Right forelimb (tissue), 1 donor: ENCODE measurements at places on chromosomes 12 and 14.
A peak's percentile ranks its signal among the peaks of the same experiment; 100 is the strongest.

- no peak for DNase-seq
Observed at GRCh38 chr12:130137040-130138018, 24.9 kb upstream of the FZD10 start.

GRCh38 chr12:25780771-25781170, 177.7 kb upstream of the RASSF8 start:
- no peak for DNase-seq

DNA sequence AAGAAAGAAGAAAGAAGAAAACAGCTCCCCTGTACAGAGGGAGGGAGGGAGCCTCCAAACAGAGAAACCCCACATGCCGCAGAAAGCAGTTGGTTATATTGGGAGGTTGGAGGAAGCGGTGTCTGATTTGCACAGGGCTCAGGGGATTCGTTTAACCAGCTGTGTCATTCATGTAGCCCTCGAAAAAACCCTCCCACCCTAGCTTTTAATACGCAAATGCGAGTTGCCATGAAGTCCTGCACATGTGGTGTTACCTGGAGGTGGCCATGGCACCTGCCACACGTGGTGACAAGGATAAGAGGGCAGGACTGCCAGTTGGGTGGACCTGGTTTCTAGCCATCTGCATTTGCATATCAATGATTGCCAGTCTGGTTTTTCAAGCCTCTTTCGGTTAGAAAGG, 40.9 kb downstream of the TMEM30B start:
- no peak for DNase-seq

- no peak for DNase-seq
Observed at GRCh38 chr12:65121956-65122469, 908 bp upstream of the WIF1 start.

DNA sequence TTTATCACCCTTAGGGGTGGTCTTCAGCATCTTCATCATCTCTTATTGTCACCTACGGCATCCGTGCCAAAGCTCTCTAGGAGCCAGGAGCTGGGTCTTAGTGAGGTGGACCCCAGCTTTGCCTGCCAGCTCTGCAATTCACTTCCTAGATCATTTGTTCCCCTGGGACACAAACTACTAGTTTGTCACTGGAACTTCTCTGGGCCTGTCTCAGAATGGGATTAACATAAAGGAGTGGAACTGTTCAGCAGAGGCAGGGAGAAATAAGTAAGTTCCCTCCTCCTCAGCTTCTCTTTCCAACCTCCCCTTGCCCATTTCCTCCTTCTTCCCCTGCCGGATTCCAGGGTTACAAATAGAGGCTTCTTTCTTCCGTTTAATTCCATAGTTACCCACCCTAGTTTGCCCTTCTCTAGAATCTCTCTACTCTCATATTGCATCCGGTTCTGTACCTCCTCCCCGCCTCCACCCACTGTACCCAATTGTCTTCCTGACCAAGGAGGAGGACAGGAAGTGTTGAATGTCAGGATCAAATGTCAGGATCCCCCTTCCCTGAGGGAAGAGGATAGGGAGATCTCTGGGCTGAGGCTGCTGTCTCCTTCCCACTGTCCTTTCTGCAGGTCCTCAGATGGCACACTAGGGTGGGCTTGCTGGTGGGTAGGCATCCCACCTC, 25.0 kb downstream of the LARP4 start:
- DNase-seq = no peak

- no peak for DNase-seq
Observed at GRCh38 chr14:63345826-63346225, 27.1 kb upstream of the GPHB5 start.

- no peak for DNase-seq
Observed at GRCh38 chr14:65847075-65847847, 434.7 kb downstream of the FUT8 start.

DNA sequence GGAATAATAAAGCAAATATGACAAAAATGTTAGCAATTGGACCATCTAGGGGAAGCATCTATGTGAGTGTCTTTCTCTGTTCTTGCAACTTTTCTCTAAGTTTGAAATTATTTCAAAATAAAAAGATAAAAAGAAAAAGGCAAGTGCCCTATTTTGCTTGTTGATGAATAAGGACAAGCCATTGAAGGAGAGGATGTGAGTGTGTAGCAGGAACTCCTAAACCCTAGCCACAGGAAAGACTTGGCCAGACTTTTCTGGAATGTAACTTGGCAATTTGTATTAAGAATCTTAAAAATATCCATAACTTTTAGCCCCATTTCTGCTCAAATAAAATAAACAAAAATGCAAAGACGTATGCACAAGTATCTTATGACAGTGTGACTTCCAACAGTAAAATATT, 279.4 kb downstream of the CACNA1C start:
- no peak for DNase-seq

DNA sequence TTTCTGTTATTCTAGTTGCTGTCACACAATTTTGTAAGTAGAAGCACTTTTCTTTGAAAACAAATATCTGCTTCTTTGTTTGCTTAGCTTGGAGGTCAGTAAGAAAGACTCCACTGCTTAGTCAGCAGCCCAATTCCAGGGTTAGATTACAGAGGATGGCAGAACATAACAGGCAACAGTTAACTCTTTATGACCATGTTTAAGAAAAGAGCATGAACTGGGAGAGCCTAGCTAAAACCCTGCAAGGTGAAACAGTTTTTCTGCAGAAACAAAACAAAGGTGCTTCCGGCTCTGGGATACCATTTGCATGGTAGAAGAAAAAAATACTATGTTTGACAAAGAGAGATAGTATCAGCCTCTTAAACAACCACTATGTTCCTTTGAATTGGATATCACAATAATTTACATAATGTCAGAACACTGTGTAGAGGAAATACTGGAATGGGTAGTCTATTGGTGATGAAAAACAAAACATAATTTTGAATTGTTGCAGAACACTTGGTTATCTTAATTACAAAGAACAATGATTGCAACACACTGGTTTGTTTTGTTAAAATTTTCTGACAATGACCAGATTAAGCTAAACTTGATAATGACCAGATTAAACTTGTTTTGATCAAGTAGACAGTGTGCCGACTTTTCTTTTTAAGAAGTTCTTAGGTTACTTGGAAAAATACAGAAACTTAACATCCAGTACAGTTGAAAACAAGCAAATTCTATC, 22.4 kb upstream of the PPM1H start:
- no peak for DNase-seq

- no peak for DNase-seq
Observed at GRCh38 chr14:97848317-97848980, 1051.3 kb downstream of the VRK1 start.

DNA sequence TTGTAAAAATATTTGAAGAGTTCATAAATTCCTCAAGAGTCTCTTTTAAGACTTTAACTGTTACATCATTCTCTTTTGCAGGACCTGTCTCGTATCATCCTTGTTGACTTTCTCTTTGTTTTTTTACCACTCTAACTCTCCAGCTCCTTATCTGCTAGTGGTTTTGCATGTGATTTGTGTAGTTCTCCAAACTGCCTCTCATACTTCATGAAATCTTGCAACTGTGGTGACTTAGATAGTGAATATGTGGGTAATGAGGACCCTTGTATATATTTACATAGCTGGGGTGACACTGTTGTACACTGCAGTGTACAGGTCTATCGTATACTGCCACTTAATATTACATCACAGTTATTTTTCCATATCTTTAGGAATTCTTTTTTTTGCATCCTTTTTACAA, 40.2 kb upstream of the EMP1 start:
- no peak for DNase-seq

GRCh38 chr12:27781680-27782079, 1.6 kb upstream of the MANSC4 start:
- no peak for DNase-seq

- DNase-seq = no peak
Observed at GRCh38 chr12:70367258-70368141, 1.4 kb downstream of the KCNMB4 start.

- peak; percentile 76 for DNase-seq
Observed at GRCh38 chr14:104865631-104866441, 768 bp downstream of the CEP170B start.

GRCh38 chr14:104212206-104213095, 74.1 kb downstream of the KIF26A start:
- no peak for DNase-seq

DNA sequence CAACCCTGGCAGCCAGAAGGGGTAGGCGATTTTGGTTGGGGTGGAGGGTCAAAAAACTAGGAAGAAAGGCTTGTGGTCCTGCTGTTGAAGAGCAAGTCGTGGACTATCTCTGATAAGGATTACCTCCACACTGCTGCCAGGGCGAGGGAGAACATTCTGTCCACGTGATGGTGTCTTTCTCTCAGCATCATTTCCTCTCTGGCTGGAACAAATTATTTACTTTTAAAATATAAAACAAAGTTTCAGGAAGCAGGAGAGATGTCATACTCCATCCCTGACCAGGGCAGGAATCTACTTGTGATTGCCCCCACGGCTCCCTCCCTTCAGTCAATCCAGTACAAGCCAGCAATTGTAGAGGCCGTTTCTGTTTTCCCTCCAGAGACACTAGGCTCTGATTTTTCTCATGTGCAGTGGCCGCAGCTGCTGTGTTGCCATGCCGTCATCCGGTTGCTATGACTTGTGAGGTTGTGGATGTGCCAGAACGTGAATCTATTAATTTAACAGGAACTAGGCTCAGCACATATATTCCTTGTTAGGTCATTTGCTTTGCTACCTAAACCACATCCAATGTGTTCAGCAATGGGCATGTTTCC, 61.5 kb upstream of the PTGR2 start:
- DNase-seq = peak; percentile 86

DNA sequence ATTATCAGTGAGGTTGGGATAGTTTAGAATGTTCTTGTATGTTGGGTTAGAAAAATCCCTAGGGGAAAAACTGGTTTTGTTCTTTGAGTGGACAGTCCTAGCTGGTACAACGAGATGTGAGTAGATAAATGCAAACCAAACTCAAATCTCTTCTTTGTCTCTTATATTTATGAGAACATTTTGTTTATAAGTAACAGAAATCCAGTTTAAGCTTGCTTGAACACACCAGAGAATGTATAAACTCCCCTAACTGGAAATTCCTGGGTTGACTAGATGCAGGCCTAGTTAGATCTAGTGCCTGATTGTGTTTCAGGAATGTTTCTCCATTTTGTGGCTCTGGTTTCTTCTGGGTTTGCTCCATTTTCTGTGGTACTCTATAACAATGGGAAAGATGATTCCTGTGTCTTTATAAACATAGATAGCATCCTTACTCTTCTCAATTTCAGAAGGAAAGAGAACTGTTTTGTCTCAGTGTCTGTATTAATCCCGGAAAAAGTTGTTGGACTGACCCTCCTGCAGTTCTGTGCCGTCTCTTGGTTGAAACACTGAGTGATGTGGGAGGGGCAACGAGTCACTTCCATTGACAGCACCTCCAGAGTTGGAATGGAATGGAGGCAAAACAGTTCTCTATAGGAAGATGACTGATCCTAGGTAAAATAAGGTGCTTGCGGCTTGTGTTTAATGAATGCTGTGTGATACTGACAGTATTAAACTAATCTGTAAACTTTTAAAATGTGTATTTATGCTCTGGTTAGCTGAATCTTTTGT, 244.8 kb downstream of the TMTC2 start:
- DNase-seq = no peak

DNA sequence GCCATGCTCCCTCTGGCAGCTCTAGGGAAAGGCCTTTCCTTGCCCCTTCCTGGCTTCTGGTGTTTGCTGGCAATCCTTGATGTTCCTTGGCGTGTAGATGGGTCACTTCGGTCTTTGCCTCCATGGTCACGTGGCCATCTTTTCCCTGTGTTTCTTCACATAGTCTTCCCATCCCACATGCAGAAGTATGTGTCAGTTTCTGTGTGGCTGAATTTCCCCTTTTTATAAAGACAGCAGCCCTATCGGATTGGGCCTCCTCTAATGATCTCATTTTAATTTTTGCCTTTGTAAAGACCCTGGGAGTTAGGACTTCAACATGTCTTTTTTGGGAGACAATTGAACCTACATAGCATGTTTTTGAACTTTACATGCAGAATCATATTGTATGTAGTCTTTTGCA, 107.2 kb upstream of the FGD4 start:
- no peak for DNase-seq

GRCh38 chr14:72996916-72997315, 30.0 kb downstream of the ZFYVE1 start:
- DNase-seq = no peak

GRCh38 chr12:31928246-31929026, 30.8 kb upstream of the RESF1 start:
- no peak for DNase-seq

GRCh38 chr14:102318781-102319276, 717 bp upstream of the ZNF839 start:
- peak; percentile 54 for DNase-seq

DNA sequence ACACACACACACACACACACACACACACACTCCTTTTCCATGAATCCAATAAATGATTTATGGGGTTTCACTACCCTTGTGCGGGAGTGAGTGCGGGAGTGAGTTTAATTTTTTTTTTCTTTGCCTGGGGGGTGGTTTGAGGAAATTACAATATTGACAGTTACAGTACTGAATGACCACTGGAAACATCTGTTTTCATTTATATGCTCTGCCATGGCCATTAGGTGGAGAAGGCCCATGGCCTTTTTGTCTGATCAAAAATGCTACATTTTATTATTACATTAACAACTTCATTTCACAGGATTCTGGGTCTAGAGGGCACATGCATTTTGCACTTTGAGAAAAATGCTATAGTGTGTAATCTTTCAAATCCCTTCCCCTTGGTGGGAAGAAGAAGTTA, 5.9 kb downstream of the TBX3 start:
- no peak for DNase-seq

DNA sequence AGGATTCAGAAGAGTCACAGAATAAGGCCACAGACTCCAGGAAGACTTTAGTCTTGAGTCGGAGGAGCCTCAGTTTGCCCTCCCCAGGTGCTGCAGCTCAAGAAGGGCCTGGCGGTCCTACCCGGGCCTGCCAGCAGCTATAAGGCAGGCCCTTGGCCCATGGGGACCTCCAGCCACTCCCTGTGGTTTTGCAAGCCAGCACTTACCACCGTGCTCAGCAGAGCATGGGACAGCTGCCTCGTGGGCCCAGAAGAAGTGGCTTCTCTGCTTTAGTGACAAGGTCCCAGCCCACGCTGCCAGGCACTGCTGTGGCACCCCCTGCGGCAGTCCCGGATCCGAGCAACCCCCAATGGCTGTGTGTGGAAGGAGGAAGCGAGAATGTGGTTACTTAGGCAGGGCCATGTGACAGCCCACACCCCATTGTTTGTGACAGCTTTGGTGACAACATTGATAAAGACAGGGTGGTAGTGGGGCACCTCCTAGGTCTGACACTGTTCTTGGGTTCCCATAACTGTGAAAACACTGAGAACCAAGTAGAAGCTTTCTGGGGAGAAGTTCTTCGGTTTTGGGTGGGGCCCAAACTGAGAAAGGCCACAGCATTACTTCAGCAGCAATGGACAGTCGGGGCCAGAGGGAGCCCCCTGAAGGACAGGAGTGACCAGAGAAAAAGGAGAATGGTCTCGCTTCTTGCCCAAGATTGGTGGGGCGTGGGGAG, at the start of gene SELPLG:
Gene SELPLG, minus strand, starts transcription at position 361 of the 715 bp plus-strand sequence. CDS start 9,587 bp downstream, outside the sequence.
- DNase-seq = no peak

GRCh38 chr12:75908961-75909605, 122.5 kb downstream of the PHLDA1 start:
- peak; percentile 93 for DNase-seq

GRCh38 chr12:92502417-92503028, 200.3 kb upstream of the PLEKHG7 start:
- DNase-seq = no peak
